ENCODE measurements at places on chromosomes 6 and 20. TPM values are rescaled to one million over a fixed set of nuclear protein-coding genes. Genes with fewer than 3 reads are reported as not detected.

GRCh38 chr20:45964006-45964400 lies 8.0 kb downstream of the ZNF335 start:
- no peak for DNase-seq

The OVOL2 gene
- 34.8 TPM for total RNA-seq

- DNase-seq: no peak
These were observed 21.2 kb downstream of the POM121L2 start for GRCh38 chr6:27290850-27291208.

DNA sequence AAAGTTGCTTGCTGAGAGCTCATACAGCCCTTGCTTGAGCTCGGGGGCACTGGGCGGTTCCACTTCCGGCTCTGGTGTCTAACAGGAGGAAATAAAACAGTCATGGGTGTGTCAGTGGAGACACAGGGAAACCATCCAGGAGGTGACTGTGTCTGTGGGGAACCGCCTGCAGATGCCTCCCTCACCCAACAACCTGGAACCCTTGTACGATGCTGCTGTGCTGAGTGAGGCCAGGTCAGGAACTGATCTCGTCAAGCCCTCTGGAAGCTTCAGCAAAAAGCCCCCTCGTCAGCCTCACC lies 15.5 kb downstream of the TXNDC5 start:
- DNase-seq: no peak

The NNAT gene
- 0.41 TPM for total RNA-seq

DNA sequence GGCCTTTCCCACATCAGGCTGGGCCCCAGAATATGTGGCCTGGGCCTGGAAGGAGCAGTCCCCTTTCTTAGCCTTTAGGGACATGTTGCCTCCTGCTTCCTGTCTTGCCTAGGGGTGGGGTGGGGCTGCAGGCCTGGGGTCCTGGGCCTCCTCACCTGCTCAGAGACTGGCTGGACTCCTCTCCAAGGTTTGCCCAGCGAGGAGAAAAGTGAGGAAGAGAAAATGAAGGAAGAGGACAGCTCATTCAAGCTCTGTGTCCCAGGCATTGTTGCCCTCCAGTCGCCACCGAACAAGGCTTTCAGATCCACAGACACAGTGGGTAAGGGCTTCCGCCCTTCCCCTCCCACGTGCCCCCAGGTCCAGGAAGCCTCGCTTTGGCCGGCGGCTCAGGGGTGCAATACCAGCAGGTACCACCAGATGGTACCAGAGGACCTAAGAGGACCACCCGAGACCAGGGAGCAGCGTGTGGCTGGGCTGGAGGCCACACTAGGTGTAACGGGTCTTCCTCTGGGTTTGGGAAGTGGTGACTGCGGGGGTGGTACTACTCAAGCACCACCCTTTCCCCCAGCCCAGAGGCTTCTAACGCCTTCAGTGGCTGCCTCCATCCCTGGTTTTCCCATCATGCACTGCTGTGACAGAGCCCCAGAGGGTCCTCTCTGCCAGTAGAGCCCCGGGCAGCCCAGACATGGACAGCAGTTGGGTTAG lies 5.5 kb upstream of the BAK1 start:
- peak; percentile 72 for DNase-seq

The CRIP3 gene
- 0.55 TPM for total RNA-seq

DNA sequence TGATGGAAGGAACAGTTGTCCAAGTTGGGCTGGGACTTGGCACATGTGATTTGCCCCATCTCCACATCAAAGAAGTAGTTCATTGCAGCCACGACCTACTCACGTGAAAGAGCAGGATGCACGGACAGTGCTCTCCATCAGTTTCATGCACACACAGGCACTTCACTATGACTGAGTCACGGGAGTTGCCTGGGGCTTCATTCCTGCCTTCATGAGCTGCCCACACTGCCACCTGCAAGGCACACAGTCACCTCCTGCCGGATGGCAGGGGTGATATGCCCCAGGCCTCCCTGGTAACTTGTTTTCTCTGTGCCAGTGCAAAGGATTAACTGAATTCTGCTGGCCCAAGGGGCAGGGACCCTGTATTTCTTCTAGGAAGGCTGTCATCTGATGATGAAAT lies 22.8 kb downstream of the CST5 start:
- DNase-seq: no peak

Data from prostate gland (tissue), 2 donors.